ENCODE measurements at places on chromosomes 5 and 9.
A peak's percentile ranks its signal among the peaks of the same experiment; 100 is the strongest.

DNA sequence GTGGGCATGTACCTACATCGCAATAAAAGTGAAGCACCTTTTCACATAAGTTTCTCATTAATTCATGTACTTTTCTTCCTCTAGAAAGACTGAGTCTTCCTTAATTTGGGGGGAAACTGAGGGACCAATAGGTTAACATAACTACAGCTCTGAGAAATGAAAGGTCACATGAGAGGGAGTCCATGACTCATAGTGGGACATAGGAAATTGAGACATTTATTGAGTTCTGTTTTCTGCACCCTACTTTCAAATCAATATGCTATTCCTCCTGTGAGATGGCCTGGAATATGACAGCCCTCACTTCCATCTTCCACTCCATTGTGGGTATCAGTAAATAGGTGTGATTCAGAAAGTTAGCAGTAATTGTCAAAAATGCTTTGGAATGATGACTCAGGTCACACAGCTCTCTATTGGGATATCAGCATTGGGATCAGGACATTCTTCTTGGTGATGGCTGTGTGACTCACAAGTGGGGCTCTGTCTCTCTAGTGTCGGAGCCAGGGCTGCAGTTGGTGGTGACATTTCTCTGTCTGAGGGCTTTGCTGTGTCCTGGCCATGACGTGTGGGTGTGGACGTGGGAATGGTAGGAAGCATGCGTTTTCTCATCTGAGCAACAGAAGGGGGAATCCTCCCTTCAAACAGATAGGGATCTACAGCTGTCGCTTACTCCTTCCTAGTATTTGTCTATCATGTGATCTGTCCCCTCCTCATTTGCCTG lies 125.0 kb downstream of the TRIO start:
- DNase-seq = no peak

GRCh38 chr9:35856882-35857281 lies 13.3 kb downstream of the OR13J1 start:
- no peak for DNase-seq

- no peak for DNase-seq
Measured at GRCh38 chr9:84366683-84367082, 26.1 kb upstream of the SLC28A3 start.

GRCh38 chr9:110213413-110214044 lies 5.6 kb upstream of the C9orf152 start:
- DNase-seq = no peak

- DNase-seq = no peak
Measured at GRCh38 chr9:27703216-27703980, 130.1 kb upstream of the C9orf72 start.

- DNase-seq = no peak
Measured at GRCh38 chr9:4548811-4549725, 58.8 kb downstream of the SLC1A1 start.

DNA sequence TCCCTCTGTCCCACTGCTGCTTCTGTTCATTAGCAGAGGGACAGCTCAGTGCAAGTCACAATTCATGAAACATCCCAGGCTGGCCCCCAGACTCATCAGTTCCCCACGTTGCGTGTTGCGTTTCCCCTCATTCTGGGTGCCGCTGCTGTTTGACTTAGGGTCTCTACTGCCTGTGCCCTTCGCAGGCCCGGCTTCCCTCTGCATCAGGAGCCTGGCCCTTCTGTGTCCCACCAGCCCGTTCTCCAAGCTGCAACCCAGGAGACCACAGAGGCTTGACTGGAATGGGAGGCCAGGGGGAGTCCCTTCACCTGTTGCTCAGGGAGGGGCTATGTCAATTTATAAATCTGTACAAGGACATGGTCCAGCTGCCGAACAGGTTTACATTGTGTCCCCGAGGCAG lies 53.9 kb upstream of the SUSD3 start:
- DNase-seq = no peak

DNA sequence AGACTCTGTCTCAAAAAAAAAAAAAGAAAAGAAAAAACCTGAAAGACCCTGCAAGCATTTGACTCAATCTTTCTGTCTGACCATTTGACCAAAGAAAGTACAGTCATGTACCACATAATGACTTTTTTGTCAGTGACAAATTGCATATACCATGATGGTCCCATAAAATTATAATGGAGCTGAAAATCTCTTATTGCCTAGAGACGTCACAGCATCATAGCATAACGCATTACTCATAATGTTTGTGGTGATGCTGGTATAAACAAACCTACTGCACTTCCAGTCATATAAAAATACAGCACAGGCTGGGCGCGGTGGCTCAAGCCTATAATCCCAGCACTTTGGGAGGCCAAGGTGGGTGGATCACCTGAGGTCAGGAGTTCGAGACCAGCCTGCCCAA lies 10.5 kb downstream of the ECM2 start:
- no peak for DNase-seq

GRCh38 chr5:138873466-138874221 lies 1.5 kb downstream of the LRRTM2 start:
- no peak for DNase-seq

GRCh38 chr9:13688223-13688989 lies 408.9 kb upstream of the MPDZ start:
- DNase-seq = no peak

GRCh38 chr5:98961665-98962344 lies 33.0 kb upstream of the CHD1 start:
- DNase-seq = no peak

- no peak for DNase-seq
Measured at GRCh38 chr5:174221436-174221835, 175.9 kb downstream of the NSG2 start.

DNA sequence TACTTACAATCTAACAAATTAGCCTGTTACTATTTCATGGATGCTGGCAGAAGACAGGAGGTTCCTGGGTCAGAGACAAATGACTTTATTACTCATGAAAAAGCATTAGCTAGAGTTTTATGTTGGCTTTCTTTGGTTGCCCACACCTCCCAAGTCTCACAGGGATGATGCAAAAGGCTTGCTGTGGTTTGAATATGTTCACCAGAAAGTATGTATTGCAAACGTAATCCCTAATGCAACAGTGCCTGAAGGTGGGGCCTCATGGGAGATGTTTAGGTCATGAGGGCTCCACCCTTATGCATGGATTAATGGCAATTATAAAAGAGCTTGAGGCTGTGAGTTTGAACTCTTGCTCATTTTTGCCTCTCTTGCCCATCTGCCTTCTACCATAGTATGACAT lies 28.5 kb downstream of the DPYSL3 start:
- DNase-seq = no peak

DNA sequence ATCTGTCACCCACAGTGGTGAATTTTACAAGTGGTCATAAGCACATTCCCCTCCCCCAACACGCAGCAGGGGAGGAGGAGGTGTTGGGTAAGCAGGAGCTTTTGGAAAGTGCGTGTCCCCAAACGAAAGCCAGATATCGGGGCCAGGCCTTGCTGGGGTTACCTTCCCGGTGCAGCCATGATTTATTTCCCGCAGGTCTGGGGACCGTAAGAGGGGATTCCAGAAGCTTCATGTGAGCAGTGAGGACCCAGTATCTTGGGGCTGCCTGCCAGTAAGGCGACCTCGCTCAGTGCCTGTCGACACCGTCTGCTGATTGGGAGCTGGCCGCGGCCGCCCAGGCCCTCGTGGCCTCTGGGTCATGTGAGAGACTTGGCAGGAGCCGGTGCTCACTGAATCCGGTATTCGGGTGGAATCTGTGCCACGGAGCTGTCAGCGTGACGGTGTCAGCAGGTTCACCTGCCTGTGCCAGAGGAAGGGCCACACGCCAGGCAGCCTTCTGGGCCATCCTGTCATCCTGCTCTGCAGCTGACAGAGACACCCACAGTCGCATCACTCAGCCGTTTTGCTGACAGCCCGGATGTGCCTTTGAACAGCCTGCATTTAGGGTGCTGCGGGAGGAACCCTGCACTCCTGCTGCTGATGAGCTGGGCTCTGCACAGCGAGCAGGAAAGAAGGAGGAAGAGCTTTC lies 37.3 kb downstream of the SEC61B start:
- DNase-seq = peak; percentile 28

DNA sequence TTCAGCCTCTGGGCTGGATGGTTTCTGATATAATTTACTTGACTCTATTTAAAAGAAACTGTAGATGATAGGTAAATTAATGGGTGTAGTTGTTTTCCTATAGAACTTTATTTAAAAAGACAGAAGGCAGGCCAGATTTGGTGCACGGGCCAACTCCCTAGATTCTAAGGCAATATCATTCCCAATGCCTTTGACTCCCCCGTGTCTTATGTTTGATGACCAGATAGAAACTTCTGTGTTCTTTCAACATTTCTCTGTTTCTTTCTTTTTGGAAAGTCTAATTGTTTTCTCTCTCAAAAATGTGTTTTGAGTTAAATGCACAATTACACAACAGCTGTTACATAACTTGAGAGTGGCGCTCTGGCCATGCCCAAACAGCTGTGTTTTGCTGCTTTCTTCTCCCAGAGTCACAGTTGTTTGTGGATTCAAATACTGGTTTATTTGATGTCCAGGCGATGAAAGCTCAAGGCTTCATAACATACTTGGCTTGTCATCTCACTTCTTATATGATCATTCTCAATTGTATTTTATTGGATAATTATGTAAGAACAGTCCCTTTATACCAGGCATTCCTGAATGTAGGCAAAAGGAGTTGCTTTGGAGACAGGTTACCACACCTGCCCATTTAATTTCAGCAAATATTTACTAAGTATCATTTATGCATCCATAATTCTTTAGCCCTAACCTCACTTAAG lies 1.7 kb upstream of the ALDH1A1 start:
- no peak for DNase-seq

- DNase-seq = no peak
Measured at GRCh38 chr9:31556667-31557463, 827.6 kb upstream of the ACO1 start.

DNA sequence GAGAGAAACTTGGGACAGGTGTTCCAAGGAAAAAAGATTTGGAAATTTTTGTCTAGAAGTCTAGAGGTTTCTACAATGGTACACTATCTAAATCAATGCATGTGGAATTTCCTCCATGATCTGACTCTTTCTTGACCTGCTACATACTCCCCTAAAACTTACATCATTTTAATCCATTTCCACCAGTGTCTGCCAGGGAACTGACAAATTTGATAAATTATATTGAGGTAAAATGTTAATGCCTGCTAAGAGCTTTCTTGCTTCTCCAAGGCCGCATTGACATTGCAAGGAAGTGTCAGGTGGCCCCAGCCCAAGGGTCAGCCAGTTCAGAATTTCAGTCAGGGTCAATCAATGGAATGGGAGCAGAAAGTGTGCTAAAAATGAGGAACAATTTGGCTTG lies 163.4 kb upstream of the FBXL17 start:
- DNase-seq = no peak

DNA sequence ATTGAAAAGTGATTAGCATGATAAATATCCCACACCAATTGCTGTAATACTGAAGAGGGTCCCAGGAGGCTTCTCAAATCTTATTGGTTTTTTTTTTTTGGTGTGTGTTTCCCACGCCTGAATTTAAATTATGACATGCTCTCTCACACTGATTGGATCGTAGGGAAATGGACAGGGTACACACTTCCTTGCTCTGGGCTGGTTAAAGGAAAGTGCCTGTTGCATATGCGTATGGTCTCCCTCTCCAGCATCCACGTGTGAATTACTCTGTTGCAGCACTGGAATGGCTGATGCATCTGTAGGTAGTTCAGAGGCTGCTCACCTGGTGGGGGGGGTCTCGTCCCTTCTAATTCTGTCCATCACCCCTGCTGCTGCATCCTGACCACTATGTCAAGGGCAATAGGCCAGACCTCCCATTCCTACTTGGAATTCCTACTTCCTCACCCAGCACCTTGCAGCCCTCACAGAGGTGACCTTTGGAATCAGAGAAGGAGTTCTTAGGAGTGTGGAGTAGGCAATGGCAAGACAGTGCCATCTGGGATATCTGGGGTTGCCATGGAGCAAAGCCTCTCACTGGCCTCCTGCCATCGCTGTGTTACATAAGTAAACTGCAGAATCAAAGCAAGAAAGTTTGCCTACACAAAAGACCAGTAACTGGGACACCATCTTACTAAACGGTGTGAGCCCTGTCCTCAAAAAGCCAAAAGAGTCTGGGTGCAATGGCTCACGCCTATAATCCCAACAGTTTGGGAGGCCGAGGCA lies 71.4 kb upstream of the FBXW11 start:
- no peak for DNase-seq

GRCh38 chr9:33177639-33178038 lies 10.5 kb upstream of the B4GALT1 start:
- no peak for DNase-seq

GRCh38 chr5:18314192-18314778 lies 680.0 kb downstream of the TAF11L14 start:
- no peak for DNase-seq

DNA sequence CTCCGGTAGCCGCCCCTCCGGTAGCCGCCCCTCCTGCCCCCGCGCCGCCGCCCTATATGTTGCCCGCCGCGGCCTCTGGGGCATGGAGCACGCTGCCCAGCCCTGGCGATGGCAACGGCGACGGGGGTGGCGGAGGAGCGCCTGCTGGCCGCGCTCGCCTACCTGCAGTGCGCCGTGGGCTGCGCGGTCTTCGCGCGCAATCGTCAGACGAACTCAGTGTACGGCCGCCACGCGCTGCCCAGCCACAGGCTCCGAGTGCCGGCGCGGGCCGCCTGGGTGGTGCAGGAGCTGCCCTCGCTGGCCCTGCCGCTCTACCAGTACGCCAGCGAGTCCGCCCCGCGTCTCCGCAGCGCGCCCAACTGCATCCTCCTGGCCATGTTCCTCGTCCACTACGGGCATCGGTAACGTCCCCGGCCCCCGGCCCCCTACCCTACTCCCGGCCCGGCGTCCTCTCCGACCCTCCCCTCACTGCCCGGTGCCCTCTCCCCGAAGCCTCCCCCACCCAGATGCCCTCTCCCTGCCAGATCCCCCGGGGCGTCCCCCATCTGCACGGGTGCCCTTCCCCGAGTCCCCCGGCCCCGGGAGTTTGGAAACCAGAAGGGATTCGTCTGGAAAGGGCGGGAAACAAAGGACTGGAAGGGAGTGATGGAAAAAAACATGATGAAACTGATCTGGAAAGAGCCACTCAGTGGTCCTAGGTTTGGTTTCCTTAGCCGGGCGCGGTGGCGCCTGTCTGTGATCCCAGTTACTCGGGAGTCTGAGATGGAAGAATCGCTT lies 417 bp downstream of the SRD5A1 start:
- no peak for DNase-seq

GRCh38 chr5:132026516-132027008 lies 15.1 kb upstream of the ACSL6 start:
- DNase-seq = peak; percentile 35

GRCh38 chr5:73483676-73484075 lies 14.6 kb upstream of the BTF3 start:
- DNase-seq = no peak

GRCh38 chr5:145846081-145846480 lies 10.9 kb upstream of the PRELID2 start:
- no peak for DNase-seq

DNA sequence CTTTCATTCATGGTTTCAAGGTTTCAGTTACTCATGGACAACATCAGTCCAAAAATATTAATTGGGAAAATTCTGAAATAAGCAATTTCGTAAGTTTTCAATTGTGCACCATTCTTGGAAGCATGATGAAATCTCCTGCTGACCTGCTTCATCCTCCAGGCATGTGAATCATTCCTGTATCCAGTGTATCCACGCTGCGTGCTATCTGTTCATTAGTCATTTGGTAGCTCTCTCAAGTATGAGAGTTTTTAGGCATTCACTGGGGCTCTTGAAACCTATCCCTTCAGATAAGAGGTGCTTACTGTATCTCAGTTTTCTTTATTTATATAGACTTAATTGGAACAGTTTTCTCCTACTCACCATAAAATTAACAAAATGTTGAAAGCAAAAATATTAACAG lies 293.0 kb downstream of the CDH12 start:
- DNase-seq = no peak

- DNase-seq = no peak
Measured at GRCh38 chr5:150186137-150186536, 3.7 kb upstream of the SLC6A7 start.

GRCh38 chr9:21558615-21559401 lies 76.7 kb upstream of the IFNE start:
- peak; percentile 18 for DNase-seq
